ENCODE measurements at places on chromosomes 5 and 9. TPM values are rescaled to one million over a fixed set of nuclear protein-coding genes. Genes with fewer than 3 reads are reported as not detected.
A peak's percentile ranks its signal among the peaks of the same experiment; 100 is the strongest.

- no peak for DNase-seq
- H3K27ac ChIP-seq = no peak overlapping the region
- peaks cover 34% of the 10 kb centered on the region for H3K36me3 ChIP-seq
- no peak overlapping the region for H3K4me3 ChIP-seq
- peaks cover 16% of the 10 kb centered on the region for H3K4me1 ChIP-seq
These were observed 7.4 kb downstream of the CDK9 start for GRCh38 chr9:127793093-127793708.

GRCh38 chr9:113311961-113312360 lies 8.8 kb upstream of the RNF183 start:
- peak; percentile 14 for DNase-seq
- no peak overlapping the region for H3K27ac ChIP-seq
- H3K27me3 ChIP-seq = no peaks in the 10 kb centered on the region
- no peak overlapping the region for H3K4me3 ChIP-seq
- H3K4me1 ChIP-seq = no peaks in the 10 kb centered on the region

Gene UGT3A2
- 0.86 TPM for total RNA-seq

GRCh38 chr5:132962429-132963021 lies 909 bp downstream of the AFF4 start:
- H3K27me3 ChIP-seq = no peaks in the 10 kb centered on the region
- peak overlapping the region; percentile 96 for H3K27ac ChIP-seq
- no peaks in the 10 kb centered on the region for H3K36me3 ChIP-seq
- DNase-seq = peak; percentile 72

DNA sequence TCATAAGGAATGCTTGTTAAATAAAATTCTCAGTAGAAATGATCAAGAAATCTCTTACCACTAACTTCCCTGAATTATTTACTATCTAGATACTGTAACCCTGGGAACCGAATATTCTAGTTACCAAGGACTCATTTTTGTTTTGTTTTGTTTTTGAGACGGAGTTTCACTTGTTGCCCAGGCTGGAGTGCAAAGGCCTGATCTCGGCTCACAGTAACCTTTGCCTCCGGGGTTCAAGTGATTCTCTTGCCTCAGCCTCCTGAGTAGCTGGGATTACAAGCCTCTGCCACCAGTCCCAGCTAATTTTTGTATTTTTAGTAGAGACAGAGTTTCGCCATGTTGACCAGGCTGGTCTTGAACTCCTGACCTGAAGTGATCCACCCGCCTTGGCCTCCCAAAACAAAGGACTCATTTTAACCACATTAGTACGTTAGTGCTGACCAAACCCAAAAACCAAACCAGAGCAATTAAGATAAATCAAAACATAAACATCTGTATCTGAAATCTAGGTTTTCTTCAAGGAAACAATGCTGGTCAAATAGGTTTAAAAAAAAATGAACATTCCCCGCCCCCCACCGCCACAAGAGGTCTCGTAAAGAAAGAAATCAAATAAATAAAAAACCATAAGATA lies 3.7 kb downstream of the TXN start:
- H3K4me3 ChIP-seq = no peak overlapping the region
- H3K36me3 ChIP-seq = peaks cover 24% of the 10 kb centered on the region
- no peak for DNase-seq
- H3K27me3 ChIP-seq = no peaks in the 10 kb centered on the region
- peaks cover 22% of the 10 kb centered on the region for H3K4me1 ChIP-seq

DNA sequence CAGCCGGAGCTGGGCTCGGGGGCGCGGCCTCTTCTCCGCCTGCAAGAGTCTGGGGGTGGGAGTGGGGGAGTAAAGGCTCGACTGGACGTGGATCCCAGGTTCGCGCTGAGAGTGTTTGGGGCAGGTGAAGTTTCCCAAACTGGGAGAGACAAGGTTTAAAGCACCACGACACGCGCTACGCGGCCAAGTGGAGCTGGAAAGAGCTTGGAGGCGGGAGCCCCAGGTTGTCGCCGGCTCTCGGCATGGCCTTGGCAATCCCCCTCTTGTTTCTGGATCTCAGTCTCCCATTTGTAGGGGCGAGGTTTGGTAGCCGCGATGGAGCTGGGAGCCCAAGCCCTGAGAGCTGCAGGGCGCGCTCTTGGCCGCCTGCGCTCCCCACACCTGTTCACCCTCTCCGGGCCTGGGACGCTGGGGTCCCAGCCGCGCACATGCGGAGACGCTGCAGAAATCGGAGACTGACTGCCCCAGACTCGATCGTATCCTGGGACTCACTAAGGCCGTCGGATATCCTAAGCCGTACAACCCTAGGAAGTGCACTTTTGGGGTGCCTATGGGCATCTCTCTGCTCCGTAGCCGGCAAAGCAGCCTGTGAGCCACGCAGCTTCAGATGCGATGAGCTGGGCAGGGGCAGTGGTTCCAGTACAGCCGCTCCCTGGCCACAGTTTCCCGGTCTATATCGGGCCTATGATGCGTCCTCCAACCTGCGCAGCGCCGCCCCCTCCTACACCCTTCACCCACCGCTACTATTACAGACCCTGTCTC lies 937 bp downstream of the TMOD1 start:
- H3K27ac ChIP-seq = no peak overlapping the region
- H3K36me3 ChIP-seq = no peaks in the 10 kb centered on the region
- peaks cover 2% of the 10 kb centered on the region for H3K4me1 ChIP-seq
- peaks cover 60% of the 10 kb centered on the region for H3K27me3 ChIP-seq
- no peak overlapping the region for H3K4me3 ChIP-seq

GRCh38 chr5:116564756-116565490 lies 9.7 kb downstream of the SEMA6A start:
- DNase-seq = no peak
- H3K27ac ChIP-seq = no peak overlapping the region
- H3K4me3 ChIP-seq = no peak overlapping the region
- H3K4me1 ChIP-seq = no peaks in the 10 kb centered on the region

GRCh38 chr5:142320851-142321560 lies 3.8 kb downstream of the SPRY4 start:
- peaks cover 58% of the 10 kb centered on the region for H3K4me1 ChIP-seq
- no peaks in the 10 kb centered on the region for H3K27me3 ChIP-seq
- peak overlapping the region; percentile 58 for H3K4me3 ChIP-seq

DNA sequence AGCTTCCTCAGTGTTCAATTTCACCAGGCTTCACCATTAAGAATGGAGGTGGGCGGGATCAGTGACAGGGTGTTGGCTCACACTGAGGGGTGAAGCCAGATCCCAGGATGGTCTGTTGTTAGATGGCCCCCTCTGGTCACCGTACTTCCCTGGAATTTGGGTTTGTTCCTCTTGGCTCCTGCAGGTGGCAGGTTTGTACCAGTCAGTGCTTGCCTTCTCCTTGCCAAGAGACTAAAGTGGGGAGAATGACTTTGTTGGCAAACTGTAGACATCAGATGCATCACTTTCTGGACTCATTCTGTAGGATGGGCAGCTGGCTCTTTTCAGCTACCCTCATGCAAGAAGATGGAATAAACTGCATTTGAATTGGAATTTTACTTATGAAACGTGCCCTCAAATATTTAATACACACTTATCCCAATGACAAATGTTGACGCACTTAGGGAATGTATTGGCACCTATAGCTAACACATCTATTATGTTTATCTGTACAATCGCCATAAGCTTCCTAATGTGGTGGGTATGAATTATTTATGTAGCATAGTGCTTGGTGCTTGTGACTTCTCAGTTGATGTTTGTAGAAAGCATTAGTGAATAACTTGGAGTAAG lies 31.4 kb upstream of the ANKRD55 start:
- no peak overlapping the region for H3K27ac ChIP-seq
- H3K4me3 ChIP-seq = no peak overlapping the region
- peaks cover 3% of the 10 kb centered on the region for H3K4me1 ChIP-seq
- no peaks in the 10 kb centered on the region for H3K36me3 ChIP-seq

- H3K4me1 ChIP-seq = peaks cover 18% of the 10 kb centered on the region
- no peak overlapping the region for H3K4me3 ChIP-seq
- no peaks in the 10 kb centered on the region for H3K36me3 ChIP-seq
- no peak overlapping the region for H3K27ac ChIP-seq
- no peak for DNase-seq
These were observed 3.8 kb upstream of the PDLIM4 start for GRCh38 chr5:132253452-132254320.

Gene PRR16
- 9.1 TPM for total RNA-seq

Gene BSPRY
- total RNA-seq = not detected

Gene ANKH
- total RNA-seq = 20.3 TPM

Gene TRIM14
- total RNA-seq = 37.6 TPM

DNA sequence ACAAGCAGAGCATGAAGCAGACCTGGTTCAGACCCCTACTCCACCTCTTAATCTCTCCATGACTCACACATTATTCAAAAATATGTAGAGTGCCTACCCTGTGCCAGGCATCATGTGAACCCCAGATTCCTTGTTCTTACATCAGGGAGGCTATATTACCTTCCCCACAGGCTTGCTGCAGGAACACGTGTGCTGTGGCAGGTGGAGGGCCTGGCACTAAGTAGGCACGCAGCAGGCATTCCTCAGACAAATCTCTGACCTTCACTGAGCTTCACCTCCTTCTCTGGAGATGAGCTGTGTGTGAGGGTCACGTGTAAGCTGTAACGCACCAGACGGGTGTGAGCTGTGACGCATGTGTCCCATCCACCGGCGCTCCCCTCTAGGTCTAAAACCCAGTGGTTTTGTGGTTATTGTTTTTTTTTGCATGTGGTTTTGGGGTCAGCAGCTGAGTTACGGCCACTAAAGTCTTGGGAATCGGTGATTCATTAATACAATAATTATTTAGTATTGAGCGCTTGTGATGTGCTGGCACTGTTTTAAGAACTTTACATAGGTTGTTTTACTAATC lies 30.3 kb downstream of the ANGPTL2 start:
- DNase-seq = peak; percentile 67
- no peaks in the 10 kb centered on the region for H3K36me3 ChIP-seq
- no peak overlapping the region for H3K4me3 ChIP-seq
- H3K27me3 ChIP-seq = peaks cover 48% of the 10 kb centered on the region

Gene STK32A
- total RNA-seq = 0.25 TPM

Gene PCDHB11
- 2.1 TPM for total RNA-seq

GRCh38 chr9:88889386-88889785 lies 101.9 kb upstream of the S1PR3 start:
- no peaks in the 10 kb centered on the region for H3K36me3 ChIP-seq
- peaks cover 19% of the 10 kb centered on the region for H3K4me1 ChIP-seq
- no peak overlapping the region for H3K4me3 ChIP-seq
- no peaks in the 10 kb centered on the region for H3K27me3 ChIP-seq

GRCh38 chr9:5790923-5791322 lies 42.0 kb downstream of the ERMP1 start:
- no peaks in the 10 kb centered on the region for H3K4me1 ChIP-seq
- no peaks in the 10 kb centered on the region for H3K27me3 ChIP-seq
- no peak overlapping the region for H3K27ac ChIP-seq
- no peak overlapping the region for H3K4me3 ChIP-seq
- no peak for DNase-seq
- H3K36me3 ChIP-seq = peaks cover 4% of the 10 kb centered on the region

Gene REEP2
- total RNA-seq = 16.0 TPM

DNA sequence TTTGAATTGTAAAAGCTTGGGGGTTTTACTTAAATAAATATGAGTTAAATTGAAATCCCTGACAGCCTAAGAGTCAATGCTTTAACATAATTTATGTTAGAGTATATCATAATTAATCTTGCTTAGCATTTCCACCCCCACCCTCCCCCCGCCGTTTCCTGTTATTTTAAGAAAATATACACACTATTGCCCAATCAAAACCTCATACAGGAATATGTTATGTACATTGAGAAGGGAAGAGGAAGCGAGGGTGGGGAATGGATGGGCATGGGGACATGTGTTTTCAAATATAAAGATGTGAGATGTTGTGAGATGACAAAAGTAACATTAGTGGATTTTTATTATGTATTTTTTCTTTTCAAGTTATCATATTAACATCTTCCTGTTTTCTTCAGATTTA lies 561.1 kb upstream of the MEF2C start:
- H3K4me3 ChIP-seq = no peak overlapping the region
- no peaks in the 10 kb centered on the region for H3K36me3 ChIP-seq
- H3K27me3 ChIP-seq = no peaks in the 10 kb centered on the region

DNA sequence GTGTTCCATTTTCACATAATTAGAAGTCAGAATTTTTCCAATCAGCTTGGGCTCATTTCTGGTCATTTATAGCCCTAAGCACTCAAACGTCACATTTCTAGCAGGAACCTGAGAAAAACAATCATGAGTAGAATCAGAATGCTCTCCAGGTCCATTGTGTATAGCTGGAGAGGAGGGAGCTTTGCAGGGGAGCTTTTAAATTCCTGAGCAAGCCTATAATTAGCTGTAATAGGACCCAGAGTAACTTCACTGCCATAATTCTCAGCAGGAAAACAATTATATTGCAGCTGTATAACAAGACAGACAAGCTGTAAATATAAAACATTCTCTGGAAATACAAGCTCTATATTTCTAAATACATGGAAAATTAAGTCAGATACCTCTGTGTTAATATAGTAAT lies 637.6 kb upstream of the SGCD start:
- no peaks in the 10 kb centered on the region for H3K27me3 ChIP-seq
- H3K4me3 ChIP-seq = no peak overlapping the region
- DNase-seq = no peak
- H3K27ac ChIP-seq = no peak overlapping the region
- no peaks in the 10 kb centered on the region for H3K4me1 ChIP-seq

- peak; percentile 75 for DNase-seq
- no peak overlapping the region for H3K4me3 ChIP-seq
- no peaks in the 10 kb centered on the region for H3K36me3 ChIP-seq
These were observed 24.9 kb upstream of the CCDC112 start for GRCh38 chr5:115321309-115321708.

Gene ARPC5L
- 57.0 TPM for total RNA-seq

Gene BRIX1
- 28.6 TPM for total RNA-seq

GRCh38 chr9:100472788-100473275 lies at the start of gene TMEFF1:
Gene TMEFF1 (plus strand): TSS chr9:100473149. CDS start chr9:100473545, 396 bp downstream.
- no peaks in the 10 kb centered on the region for H3K27me3 ChIP-seq
- peak within 1 kb of the TSS; percentile 60 for H3K4me3 ChIP-seq
- H3K36me3 ChIP-seq = no peaks in the 10 kb centered on the region
- H3K4me1 ChIP-seq = no peaks in the 10 kb centered on the region
- no peak within 1 kb of the TSS for H3K27ac ChIP-seq
- DNase-seq = peak; percentile 9

DNA sequence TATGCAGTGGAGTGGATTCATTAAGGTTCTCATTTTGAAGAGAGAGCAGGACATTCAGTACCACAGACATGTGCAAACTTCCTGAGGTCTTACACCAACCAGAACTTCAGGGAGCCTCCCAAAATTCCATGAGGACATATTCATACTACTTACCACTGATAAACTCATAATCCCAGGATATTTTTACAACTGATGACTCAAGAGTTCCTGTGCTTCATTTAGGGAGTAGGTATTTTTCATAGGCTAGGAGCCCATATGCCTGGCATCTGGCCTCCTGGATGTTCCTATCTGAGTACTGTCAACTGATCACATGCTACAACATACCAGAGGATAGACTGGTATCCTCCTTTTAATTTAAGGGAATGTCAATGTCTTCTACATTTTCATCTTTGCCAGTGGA lies 578.0 kb downstream of the EFNA5 start:
- H3K27me3 ChIP-seq = no peaks in the 10 kb centered on the region
- H3K36me3 ChIP-seq = no peaks in the 10 kb centered on the region
- no peaks in the 10 kb centered on the region for H3K4me1 ChIP-seq
- no peak for DNase-seq
- no peak overlapping the region for H3K4me3 ChIP-seq

GRCh38 chr5:34737731-34738130 lies 81.6 kb downstream of the RAI14 start:
- H3K4me3 ChIP-seq = no peak overlapping the region
- no peaks in the 10 kb centered on the region for H3K27me3 ChIP-seq
- peaks cover 19% of the 10 kb centered on the region for H3K4me1 ChIP-seq
- no peak overlapping the region for H3K27ac ChIP-seq
- DNase-seq = no peak

Gene PLPP1
- 56.3 TPM for total RNA-seq

- H3K36me3 ChIP-seq = no peaks in the 10 kb centered on the region
- H3K27ac ChIP-seq = no peak overlapping the region
- peaks cover 2% of the 10 kb centered on the region for H3K27me3 ChIP-seq
These were observed 130.1 kb upstream of the OSMR start for GRCh38 chr5:38715696-38716095.
